ENCODE measurements at places on chromosomes 7 and 10. TPM values are rescaled to one million over a fixed set of nuclear protein-coding genes. Genes with fewer than 3 reads are reported as not detected.
A peak's percentile ranks its signal among the peaks of the same experiment; 100 is the strongest.

GRCh38 chr10:94320285-94320914 lies 42.3 kb downstream of the NOC3L start:
- DNase-seq: peak; percentile 83

DNA sequence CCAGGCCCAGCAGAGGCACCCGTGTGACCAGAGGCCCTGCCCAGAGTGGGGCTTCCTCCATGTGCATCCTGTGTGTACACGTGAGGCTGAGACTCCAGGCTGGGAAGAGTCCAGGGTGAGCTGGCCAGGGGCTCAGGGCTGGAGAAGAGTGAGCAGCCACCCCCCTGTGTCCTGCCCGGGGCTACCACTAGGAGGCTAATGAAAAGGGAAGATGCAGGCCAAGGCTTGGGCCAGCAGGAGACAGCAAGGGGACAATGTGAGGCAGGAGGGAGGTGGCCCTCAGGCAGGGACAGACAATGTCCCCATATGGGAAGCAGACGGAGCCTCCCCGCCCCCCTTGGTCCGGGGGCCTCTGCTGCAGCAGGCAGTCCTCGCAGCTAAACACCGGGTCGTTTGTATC lies 102.0 kb downstream of the HIF1AN start:
- DNase-seq: peak; percentile 29

DNA sequence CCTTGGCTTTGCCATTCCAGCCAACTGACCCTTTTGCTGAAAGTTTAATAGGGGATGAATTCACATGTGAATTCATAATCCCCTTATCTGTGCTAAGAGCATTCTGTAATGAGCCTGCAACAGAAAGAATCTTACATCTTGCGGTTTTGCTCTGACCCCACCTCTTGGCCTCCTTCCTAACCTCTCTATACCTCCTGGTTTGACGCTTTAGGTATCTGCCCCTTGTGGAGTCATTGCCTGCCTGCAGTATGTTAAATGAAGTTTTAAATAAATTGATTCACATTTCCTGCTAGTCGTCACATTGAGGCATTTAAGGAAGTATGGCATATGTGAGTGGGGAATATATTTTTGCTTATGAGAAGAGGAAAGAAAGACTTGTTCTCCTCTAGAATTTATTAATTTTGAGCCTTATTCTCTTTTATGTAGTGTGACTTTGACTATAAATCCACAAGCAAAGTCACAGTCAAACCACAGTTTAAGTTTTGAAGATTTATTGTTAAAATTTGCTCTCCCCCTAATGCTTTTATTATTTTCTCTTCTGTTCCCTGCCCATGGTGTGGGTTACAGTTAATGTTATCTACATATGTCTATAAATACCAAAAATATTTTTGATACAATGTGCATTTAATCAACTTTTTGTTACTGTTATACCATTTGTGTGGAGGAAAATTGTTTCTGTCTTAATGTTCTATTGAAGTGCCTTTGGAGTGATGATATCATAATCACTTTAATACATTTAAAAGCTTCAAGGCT lies 60.9 kb downstream of the LRMDA start:
- no peak for DNase-seq

Gene C10orf53
- not detected for total RNA-seq

DNA sequence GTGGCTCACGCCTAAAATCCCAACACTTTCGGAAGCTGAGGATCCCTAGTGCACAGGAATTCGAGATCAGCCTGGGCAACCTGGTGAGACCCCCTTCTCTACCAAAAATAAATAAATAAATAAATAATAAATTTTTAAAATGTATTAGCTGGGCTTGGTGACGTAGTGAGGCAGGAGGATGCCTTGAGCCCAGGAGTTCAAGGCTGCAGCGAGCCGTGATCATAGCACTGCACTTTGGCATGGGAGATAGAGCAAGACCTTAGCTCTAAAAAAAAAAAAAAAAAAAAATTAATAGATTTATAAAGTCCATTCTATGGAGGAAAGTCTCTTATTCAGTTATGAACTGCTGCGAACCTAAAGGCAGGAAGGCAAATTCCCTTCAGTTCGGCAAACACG lies 1.1 kb upstream of the PTPN12 start:
- DNase-seq: no peak

GRCh38 chr10:86658751-86659150 lies 4.4 kb downstream of the OPN4 start:
- DNase-seq: no peak

GRCh38 chr7:46838463-46838862 lies 743.4 kb downstream of the TNS3 start:
- DNase-seq: no peak

- DNase-seq: no peak
Measured at GRCh38 chr7:69272101-69272500, 326.2 kb upstream of the AUTS2 start.

Gene VWA2
- total RNA-seq: 2.6 TPM

DNA sequence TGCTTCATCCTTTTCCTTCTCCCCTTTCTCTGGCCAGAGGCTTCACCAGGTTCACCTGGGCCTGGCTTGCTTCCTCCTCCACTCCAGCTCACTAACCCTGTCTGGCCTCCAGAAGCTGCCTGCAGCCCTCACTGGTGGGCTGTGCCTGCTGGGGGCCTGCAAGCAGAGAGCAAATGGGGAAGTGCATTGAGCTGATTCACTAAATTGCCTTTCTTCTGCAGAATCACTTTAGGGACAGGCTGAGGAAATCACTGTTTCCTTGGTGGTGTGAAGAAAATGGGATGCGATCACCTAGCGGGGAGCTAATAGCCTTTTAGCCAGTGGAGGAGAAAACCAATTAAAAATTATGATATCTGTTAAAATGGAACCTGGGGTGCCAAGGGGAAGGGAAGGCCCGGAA lies 3.0 kb downstream of the RET start:
- no peak for DNase-seq

Gene CCL24
- not detected for total RNA-seq

DNA sequence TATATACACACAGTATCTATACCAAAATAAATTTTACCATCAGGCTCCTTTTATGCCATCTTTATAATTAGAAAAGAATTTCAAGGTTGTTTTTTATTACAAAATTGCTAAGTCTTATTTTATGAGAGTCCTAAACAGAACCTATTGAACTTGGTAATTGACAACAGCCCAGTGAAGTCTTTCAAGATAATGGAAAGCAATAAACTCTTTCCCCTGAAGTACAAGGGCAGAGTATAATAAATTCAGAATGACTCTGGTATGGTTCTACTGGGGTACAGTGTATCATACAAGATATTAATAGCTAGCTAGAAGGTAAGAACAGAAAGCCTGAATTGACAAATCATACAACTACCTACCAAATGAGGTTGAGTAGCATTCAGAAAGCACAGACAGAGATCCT lies 26.2 kb upstream of the CUBN start:
- DNase-seq: no peak

DNA sequence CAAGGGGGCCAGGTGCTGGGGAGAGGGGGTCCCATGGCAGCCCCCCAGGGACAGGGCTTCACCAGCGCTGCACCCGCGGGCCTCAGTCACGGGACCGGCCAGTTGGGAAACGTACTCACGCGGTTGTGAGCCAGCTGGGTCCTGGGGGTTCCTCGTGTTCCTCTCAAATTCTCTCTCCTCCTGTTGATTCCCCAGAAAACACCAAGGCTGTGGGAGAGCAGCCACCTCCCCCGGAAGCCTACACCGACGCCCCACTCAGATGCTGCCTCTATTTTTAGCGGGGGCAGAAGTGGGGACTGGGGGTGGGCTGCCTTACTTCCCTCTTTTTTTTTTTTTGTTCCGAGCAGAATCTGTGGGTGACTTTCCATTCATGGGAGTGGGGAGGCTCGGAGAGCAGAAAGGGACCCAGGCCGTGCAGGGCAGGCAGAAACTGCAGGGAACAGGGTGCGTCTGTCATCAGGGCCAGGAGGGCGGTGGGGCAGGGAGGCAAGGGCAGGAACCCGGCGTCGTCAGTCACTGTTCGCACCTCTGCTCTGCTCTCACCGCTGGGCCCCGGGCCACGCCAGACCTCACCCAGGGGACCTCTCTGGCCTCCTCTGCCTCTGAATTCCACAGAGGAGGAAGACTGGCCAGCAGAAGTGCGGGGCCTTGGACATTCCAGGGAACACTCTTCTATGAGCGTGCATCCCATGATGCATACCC lies 63.1 kb downstream of the CARD11 start:
- no peak for DNase-seq

Gene ABCB1
- total RNA-seq: 0.88 TPM

GRCh38 chr7:52209614-52210013 lies 825.8 kb upstream of the POM121L12 start:
- no peak for DNase-seq

DNA sequence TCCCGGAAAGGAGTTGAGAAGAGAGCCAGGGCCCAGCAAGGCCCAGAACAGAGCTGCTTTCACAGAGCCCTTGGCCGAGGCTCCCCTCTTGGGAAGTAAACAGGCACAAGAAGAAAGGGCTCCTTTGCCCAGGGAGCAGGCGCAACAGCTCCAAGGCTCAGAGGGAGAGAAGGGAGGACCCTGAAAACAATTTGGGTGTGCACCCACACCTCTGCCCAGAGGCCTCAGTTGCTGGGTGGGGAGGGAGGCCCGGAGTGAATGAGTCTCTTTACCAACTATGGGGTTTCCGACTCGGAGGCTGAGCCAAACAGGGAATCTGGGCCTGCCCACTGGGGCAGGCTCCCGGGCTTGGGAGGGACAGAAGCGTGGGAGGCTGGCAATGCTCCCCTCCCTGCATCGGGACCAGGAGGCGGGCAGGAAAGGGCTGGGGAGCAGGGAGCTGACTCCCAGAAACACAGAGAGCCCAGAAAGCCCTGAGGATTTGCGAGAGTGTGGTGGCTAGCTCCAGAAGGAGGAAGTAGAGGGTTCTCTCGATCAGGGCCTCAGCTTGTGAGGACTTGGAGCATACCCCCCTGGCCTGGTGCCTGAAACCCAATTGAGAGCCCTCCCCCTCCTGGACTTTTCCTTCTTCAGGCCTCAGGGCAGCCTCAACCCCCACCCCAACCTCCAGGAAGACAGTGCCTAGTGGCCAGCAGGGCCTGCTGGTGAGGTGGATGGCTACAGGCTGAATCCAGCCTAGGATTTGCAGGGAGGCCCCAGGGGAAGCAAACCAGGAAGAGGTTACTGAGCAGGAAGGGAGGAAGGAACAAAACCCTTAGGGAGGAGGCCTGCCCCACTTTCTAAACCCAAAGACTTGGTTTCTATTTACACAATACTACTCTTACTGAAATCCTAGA lies 6.2 kb downstream of the C10orf105 start:
- no peak for DNase-seq

GRCh38 chr7:116041615-116042014 lies 11.1 kb upstream of the TFEC start:
- DNase-seq: no peak

Gene SPDYE16
- not detected for total RNA-seq

DNA sequence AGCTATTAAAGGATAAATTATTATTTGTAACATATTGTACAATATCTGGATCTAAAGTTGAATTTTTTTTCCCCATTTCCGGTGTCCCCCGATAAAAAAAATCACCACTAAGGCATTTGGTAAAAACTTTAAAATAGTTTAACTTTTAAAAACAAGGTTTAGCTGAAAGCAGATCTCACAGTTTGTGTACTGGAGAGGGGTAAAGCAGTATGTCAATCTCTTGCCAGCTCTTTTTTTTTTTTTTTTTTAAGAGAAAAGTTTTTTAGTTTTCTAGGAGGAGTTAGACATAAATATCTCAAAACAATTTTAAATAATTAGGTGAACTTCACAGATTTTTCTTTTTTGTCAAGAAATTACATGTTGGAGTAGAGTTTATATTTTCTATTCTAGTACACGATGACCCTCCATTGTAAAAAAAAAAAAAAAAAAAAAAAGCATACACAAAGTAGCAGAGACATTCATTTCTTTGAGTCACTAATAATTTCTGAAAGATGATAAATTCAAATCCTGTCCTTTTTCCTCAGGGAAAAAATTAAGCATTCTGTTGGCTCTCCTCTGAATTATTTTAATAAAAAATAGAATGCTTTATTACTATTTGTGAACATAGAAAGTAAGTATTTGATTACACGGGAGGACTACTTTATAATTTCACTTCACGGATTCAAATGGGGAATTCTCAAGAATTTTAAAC lies 1.9 kb upstream of the HBP1 start:
- no peak for DNase-seq

Gene SPDYE8
- total RNA-seq: not detected

DNA sequence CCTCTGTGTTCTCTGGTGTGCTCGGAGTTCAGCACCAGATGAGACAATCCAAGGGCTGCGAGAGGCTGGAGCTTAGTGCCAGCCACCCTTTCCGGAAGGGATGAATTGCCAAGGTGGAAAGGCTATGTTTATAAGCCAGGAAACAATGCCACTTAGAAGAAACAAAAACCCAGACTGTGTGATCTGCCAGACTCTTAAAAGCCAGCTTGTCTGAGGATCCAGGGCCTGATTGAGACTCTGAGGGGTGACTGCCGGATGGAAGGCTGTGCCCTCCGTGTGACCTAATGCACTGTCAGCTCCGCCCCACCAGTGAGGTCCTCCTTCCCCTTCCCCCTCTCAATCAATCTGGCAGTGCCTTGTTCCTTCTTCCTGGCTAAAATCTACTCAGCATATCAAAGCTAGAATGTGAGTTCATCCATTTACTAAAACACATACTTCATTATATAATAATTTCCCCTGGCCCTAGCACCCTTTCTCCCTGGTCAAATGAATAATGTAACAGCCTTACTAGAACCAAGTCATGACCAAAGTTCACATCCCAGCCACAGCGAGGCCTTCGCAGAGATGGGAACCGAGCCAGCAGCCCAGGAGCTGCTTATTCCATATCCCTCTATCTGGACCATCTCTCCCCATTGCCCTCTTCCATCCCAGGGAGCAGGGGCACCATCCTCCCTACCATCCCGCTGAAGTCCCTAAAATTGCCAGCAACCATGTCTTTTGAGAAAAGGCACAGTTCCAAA lies 25.5 kb downstream of the FAM107B start:
- no peak for DNase-seq

DNA sequence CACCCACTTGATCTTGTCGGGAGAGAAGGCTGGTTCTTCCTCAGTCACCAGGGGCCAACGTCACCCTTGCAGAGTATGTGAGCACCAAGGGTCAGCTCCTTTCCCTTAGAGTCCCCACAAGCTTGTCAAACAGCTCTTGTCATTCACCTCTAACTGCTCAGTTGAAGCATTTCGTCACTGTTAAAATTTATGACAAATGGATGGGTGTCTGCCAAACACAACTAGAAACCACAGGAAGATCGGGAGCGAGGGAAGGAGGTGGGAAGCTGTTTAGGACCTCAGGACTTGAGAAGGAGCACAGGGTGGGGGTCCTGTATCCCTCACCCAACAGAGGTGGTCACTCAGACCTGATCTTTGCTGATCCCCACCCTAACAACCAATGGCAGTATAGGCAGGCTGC lies 373.3 kb upstream of the IGFBP3 start:
- no peak for DNase-seq

DNA sequence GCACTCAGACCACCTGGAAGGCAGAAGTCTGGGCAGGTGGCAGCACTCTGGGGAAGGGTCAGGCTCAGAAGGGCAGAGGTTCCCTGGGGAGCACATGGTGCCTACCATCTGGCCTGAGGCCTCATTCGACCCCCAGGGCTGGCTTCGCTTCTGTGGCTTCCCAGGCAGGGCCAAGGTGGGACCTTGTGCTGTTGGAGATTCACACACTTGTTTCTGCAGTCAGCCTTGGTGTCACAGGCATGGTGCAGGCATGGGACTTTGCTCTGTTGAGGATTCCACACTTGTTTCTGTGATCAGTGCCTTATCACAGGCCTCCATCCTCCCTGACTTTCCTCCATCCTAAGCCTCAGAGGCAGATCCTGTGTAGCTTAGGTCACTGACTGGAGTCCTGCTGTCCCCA lies 11.3 kb upstream of the FAM241B start:
- no peak for DNase-seq

Gene PDZD7
- total RNA-seq: 0.88 TPM

GRCh38 chr7:79420464-79420863 lies 33.0 kb downstream of the MAGI2 start:
- DNase-seq: no peak

Measured in H1 (cell line).